ENCODE measurements at places on chromosomes 3 and 15. TPM values are rescaled to one million over a fixed set of nuclear protein-coding genes. Genes with fewer than 3 reads are reported as not detected.

The CNTN3 gene
- total RNA-seq, result 12.1 TPM

The ROPN1B gene
- not detected for total RNA-seq

The RARB gene
- total RNA-seq, result 30.7 TPM

The PRICKLE2 gene
- total RNA-seq, result 30.3 TPM

The TNNC1 gene
- 15.0 TPM for total RNA-seq

The AP3B2 gene
- total RNA-seq, result 4.5 TPM

The A4GNT gene
- total RNA-seq, result 0.67 TPM

The DOCK3 gene
- total RNA-seq, result 0.77 TPM

The ACAP2 gene
- 47.4 TPM for total RNA-seq

The GNB4 gene
- 26.0 TPM for total RNA-seq

The LIPH gene
- 442 TPM for total RNA-seq

The ALPK3 gene
- 25.9 TPM for total RNA-seq

- no peak for DNase-seq
Observed at GRCh38 chr3:187945374-187945773, 200.1 kb upstream of the BCL6 start.

DNA sequence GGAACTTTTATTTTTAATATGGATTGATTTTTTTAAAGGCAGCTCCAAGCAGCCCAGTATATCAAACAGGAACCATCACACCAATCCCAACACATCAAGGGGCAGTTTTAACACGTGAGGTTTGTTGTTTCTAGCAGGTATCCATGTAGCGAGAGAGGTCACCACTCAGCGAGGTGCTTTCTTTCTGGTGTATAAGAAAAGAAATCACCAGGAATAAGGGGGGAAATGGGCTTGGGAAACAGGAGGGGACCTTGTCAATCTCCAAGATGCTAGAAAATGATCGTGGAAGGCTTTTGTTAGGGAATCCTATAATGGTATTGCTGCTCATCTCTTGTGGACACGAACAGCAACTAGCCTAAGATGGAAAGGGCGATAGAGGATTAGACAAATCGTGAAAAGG is 402.9 kb upstream of the ATP11B start:
- DNase-seq, result no peak

GRCh38 chr15:50277370-50277769 is 11.8 kb upstream of the HDC start:
- no peak for DNase-seq

DNA sequence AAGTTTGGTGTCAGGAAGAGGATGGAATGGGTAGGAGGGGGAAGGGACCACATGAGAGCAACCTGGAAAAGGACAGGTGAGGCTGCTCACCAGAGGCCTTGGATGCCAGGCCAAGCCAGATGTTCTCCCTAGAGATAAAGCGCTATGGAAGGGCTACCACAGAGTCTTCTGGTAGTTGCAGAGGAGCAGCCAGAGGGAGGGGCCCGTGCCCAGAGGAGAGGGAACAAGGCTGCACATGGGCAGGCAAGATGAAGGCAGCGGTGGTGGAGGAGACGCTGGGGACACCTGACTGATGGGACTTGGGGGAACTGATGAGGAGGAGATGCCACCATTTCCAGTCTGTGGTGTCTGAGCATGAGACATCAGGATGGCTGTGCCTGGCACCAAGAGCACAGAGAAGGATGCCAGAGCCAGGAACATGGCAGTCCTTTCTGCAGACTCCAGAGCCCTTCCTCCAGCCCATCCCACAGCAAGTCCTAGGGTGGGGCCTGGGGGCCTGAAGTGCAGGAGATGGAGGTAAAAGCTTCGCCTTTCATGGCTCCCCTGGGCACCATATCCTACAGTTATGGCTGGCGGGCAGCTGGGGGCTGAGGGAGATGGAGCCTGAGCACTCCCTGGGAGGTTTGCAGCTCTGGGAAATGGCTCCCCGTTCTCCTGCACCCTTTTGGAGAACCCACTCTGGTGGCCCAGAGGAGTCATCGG is 103.0 kb downstream of the ETFA start:
- no peak for DNase-seq

DNA sequence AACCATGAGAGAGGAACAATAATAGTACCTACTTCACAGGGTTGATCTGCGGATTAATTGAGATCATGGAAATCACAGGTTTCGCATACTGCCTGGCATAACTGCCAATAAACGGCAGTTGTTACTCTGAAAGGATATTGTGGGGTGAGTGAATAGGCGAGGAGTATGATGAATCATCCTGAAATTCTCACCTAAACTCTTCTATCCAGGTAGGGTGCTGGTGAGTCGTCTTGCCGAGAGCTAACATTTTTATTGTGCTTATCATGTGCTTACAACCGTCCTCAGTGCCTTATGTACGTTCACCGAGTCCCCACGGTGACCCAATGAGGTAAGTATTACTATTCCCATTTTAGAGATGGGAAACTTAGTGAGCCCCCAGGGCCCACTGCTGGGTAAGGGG is 52.4 kb upstream of the SRGAP3 start:
- DNase-seq, result no peak

DNA sequence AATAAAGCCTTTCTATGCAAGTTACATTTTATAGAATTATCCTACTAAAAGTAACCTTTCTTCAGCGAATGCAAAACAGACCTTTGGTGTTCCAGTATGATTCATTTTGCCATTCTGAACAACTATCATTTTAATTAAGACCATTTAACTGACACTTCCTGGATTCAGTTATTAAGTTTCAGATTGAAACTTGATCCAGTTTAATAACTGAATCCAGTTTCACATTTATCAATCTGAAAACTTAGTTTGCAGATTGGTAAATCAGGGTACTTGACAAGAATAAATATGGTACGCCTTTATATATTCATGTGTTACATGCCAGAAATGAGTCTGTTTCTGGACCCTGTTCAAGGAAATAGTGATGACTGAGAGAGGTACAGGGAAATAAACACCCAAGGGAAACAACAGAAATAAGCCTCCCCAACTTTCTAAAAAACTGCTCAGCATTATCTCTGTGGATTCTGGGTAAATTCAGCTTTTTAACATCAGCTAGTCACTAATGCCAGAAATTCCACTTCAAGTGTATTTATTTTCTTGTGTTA is 23.3 kb upstream of the NFKBIZ start:
- DNase-seq, result no peak

DNA sequence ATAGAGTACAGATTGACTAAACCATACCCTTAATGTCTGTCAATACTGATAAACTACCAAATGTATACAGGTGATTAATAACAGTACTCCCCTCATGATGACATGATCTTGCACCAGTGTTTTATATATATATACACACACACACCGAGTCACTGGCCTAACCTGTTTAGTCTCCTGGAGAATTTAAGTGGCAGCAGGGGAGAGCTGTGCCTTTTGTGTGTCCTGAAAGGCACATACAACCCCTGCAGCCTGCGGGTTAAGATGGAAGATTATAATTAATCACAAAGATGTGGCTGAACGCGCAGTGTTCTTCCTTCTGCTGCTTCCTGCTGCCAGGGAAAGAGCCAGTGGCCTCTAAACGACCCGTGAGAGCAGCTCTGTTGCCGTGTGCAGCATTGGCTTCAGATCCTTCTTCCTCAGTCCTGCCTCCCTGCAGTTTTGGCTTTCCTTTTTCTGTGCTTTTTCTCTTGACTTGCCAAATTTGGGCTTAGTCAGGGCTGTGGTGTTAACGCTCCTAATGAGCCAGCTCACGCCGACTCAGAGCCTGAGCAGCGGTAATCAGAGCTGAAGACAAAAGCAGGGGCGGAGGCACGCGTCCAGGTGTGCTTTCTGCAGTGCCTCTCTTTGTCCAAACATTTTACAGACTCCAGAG is 42.5 kb upstream of the UBE3A start:
- no peak for DNase-seq

- no peak for DNase-seq
Observed at GRCh38 chr15:39741258-39741657, 41.4 kb downstream of the FSIP1 start.

- no peak for DNase-seq
Observed at GRCh38 chr3:136644212-136644611, 108.0 kb downstream of the STAG1 start.

- no peak for DNase-seq
Observed at GRCh38 chr3:98734306-98734705, 28.8 kb upstream of the ST3GAL6 start.

- DNase-seq, result no peak
Observed at GRCh38 chr3:24315971-24316370, 178.7 kb downstream of the THRB start.

- DNase-seq, result no peak
Observed at GRCh38 chr3:54733106-54734006, 194.5 kb downstream of the LRTM1 start.

DNA sequence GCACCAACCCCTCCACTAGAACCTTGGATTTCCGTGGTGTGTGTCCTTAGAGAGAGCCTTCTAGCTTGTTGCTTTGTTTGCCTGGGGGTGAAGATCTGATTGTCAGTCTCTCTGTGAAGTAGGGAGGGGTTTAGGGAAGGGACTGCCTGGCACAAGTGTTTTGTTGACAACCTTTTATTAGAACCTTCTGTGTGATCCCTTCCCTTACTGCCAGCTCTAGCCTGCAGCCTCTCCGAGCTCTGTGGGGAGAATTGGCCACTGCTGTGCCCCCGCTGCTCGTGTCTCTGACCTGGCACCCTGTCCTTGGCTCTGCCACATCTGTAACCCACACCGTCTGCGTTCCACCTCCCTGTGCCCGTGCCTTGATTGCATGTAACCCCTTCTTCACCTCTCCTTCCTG is 30.9 kb upstream of the PCSK6 start:
- no peak for DNase-seq

DNA sequence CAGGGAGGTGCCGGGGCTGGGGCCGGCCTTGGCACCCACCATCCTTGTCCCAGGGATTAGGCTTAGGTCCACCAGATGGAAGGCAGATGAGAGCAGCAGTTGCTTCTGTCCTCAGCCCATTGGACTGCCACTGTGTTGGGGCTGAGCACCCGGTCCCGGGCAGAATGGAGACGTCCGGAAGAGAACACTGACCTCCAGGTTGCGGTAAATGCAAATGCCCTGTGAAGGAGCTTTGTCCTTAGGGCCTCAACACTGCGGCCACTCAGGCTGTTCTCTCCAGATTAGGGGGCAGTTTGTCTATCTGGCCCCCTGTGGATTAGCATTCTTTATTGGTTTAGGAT is at the start of gene SERINC4:
SERINC4 (minus strand) TSS at position 276 of the 341 bp plus-strand sequence; CDS start at position 42, 234 bp downstream.
- no peak for DNase-seq

GRCh38 chr3:151423091-151423490 is 37.8 kb downstream of the IGSF10 start:
- no peak for DNase-seq

GRCh38 chr3:155079746-155080487 is at the start of gene MME:
Gene MME, plus strand, starts transcription at chr3:155080319. Its CDS starts 3,849 bp downstream, at chr3:155084168.
- peak; percentile 74 for DNase-seq

- no peak for DNase-seq
Observed at GRCh38 chr3:194998948-194999347, 272.0 kb downstream of the XXYLT1 start.

DNA sequence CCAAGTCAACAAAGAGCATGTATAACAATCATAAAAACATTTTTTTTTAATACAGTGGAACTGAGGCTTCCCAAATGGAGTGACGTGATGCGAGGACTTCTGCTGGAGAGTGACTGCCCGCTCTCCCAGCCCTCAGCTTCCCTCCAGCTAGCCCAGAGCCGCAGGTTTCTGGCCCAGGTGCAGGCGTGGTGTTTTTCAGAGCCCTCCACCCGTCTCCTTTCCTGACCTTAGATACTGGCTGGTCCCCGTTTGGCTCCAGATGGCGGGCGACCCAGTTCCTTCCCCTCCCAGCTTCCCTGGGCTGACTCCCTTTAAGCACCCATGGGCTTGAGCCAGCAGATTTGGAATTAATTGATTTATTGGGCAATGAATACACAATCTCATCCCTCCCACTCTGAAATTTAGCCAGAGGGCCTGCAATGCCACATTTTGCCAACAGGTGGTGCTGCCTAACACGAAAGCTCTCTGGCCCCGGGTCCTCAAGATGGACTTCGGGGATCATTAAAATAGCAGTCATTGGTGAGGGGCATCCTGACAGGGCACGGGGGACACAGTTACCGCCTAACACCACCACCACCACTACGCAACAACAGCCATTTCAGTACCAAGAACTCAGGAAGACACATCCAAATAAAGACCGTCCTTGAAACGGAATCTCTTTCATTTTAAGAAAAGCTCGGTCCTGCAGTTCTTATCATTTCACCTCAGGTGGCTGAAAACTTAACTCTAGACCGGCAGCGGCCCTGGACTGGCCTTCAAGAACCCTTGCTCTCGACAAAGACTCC is 47.5 kb upstream of the MUC4 start:
- peak; percentile 75 for DNase-seq

DNA sequence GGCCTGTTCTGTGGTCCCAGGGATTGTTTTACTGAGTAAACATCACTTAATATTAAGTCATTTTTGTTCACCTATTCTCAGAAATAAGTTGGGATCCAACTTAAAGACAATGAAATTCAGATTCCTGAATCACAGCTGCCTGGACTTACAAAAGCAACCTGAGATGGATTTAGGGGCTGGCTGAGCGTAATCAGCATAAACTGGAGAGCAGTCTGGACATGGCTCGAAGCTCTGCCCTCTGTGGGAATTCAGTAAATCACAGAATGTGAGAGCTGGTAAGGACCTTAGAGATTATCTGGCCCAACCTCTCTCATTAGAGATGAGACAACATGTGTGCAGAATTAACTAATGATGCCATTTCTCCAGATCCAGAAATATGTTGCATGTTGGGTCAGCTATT is 23.7 kb downstream of the CCDC80 start:
- no peak for DNase-seq

GRCh38 chr3:14521611-14522010 is 18.5 kb downstream of the GRIP2 start:
- no peak for DNase-seq

DNA sequence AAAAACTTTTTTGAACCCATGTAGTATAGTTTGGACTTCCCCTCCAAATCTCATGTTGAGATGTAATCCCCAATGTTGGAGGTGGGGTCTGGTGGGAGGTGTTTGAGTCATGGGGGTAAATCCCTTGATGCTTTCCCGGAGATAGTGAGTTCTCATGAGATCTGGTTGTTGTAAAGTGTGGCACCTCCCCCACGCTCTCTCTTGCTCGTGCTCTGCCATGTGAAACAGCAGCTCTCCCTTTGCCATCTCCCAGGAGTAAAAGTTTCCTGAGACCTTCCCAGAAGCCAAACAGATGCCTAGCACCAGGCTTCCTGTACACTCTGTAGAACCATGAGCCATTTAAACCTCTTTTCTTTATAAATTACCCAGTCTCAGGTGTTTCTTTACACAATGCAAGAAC is 16.0 kb upstream of the RNU6-1 start:
- DNase-seq, result no peak

- DNase-seq, result no peak
Observed at GRCh38 chr3:69174871-69175737, 52.7 kb upstream of the LMOD3 start.

GRCh38 chr15:58419803-58420524 is 11.8 kb upstream of the LIPC start:
- DNase-seq, result no peak

GRCh38 chr15:66777596-66778313 is 75.7 kb downstream of the SMAD6 start:
- DNase-seq, result no peak

GRCh38 chr3:34364335-34364734 is 565.9 kb downstream of the PDCD6IP start:
- no peak for DNase-seq

- DNase-seq, result no peak
Observed at GRCh38 chr3:178850450-178851190, 221.0 kb downstream of the ZMAT3 start.

- DNase-seq, result no peak
Observed at GRCh38 chr3:142680710-142681109, 43.1 kb upstream of the TRPC1 start.

Data from hepatocyte (in vitro differentiated cells).